ENCODE measurements at places on chromosomes 1 and 21. TPM values are rescaled to one million over a fixed set of nuclear protein-coding genes. Genes with fewer than 3 reads are reported as not detected.

ATP1A4 gene
- 0.60 TPM for total RNA-seq

PTPN22 gene
- total RNA-seq: 3.0 TPM

SLC22A15 gene
- 8.1 TPM for total RNA-seq

ANGPTL3 gene
- total RNA-seq: 0.33 TPM

RYR2 gene
- 7.6 TPM for total RNA-seq

LAMTOR5 gene
- 34.8 TPM for total RNA-seq

ETV3 gene
- total RNA-seq: 24.2 TPM

HAO2 gene
- total RNA-seq: not detected

YTHDF2 gene
- 79.8 TPM for total RNA-seq

FCRL4 gene
- total RNA-seq: not detected

LRRC40 gene
- total RNA-seq: 39.9 TPM

MCOLN2 gene
- 0.71 TPM for total RNA-seq

RNPEP gene
- total RNA-seq: 39.5 TPM

CELA3B gene
- not detected for total RNA-seq

SPRR2F gene
- total RNA-seq: not detected

TDRD5 gene
- 0.99 TPM for total RNA-seq

COL16A1 gene
- total RNA-seq: 353 TPM

CLDN19 gene
- 8.6 TPM for total RNA-seq

POU3F1 gene
- 1.5 TPM for total RNA-seq

SPRR3 gene
- total RNA-seq: not detected

GTF2B gene
- 56.8 TPM for total RNA-seq

TCHH gene
- total RNA-seq: 0.66 TPM

RGS1 gene
- total RNA-seq: 26.9 TPM

LRRC8B gene
- total RNA-seq: 26.4 TPM

AMPD1 gene
- total RNA-seq: 0.71 TPM

OR14K1 gene
- total RNA-seq: not detected

MAD2L2 gene
- total RNA-seq: 35.2 TPM

OR2L13 gene
- 0.71 TPM for total RNA-seq

FCRL6 gene
- total RNA-seq: 0.16 TPM

NEXN gene
- 10.6 TPM for total RNA-seq
